ENCODE measurements at places on chromosomes 16 and 17.

- DNase-seq, result peak; percentile 81
Measured at GRCh38 chr17:38464251-38464722, 36.0 kb downstream of the ARHGAP23 start.

GRCh38 chr17:28912281-28912937, 9.5 kb upstream of the DHRS13 start:
- no peak for DNase-seq

DNA sequence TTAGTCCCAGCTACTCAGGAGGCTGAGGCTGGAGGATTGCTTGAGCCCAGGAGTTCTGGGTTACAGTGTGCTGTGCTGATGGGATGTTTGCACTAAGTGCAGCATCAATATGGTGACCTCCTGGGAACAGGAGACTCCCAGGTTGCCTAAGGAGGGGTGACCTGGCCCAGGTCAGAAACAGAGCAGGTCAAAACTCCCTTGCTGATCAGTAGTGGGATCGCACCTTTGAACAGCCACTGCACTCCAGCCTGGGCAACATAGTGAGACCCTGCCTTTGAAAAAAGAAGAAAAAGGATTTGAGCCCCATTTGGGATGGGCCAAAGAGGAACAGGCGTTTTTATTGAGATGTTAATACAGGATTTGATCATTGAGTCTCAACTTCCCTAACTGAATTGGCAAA, 30.6 kb downstream of the CLUH start:
- no peak for DNase-seq

- no peak for DNase-seq
Measured at GRCh38 chr17:13646411-13646810, 44.7 kb upstream of the HS3ST3A1 start.
